Lower lobe of right lung (tissue), 2 donors: ENCODE measurements at places on chromosomes 2 and 18.

GRCh38 chr2:187906021-187906420, 351.8 kb upstream of the TFPI start:
- H3K27ac ChIP-seq: no peak overlapping the region
- no peaks in the 10 kb centered on the region for H3K4me1 ChIP-seq
- H3K27me3 ChIP-seq: no peaks in the 10 kb centered on the region
- no peaks in the 10 kb centered on the region for H3K36me3 ChIP-seq
- no peak for DNase-seq
- no peak overlapping the region for H3K4me3 ChIP-seq

DNA sequence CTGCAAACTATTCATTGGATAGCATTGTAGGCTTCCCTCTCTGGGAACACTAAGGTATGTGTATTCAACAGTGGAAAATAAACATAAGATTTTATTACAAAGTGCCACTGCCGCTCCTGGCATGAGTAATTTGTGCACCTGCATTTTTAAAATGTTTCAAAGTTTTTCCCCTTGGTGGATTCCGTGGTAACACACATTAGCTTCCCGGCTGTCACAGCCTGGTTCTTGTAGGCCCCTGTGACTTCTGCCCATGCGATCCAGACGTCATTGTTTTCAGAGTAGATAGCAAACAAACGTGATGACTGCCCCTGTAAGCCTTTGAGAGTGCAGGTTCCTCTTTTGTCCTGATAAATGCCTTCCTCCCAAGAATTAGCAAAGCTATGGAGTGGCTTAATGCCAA, 421.0 kb downstream of the ZNF521 start:
- no peak for DNase-seq
- H3K27me3 ChIP-seq: no peaks in the 10 kb centered on the region
- H3K36me3 ChIP-seq: no peaks in the 10 kb centered on the region
- H3K4me3 ChIP-seq: no peak overlapping the region
- H3K27ac ChIP-seq: no peak overlapping the region
- H3K4me1 ChIP-seq: no peaks in the 10 kb centered on the region

DNA sequence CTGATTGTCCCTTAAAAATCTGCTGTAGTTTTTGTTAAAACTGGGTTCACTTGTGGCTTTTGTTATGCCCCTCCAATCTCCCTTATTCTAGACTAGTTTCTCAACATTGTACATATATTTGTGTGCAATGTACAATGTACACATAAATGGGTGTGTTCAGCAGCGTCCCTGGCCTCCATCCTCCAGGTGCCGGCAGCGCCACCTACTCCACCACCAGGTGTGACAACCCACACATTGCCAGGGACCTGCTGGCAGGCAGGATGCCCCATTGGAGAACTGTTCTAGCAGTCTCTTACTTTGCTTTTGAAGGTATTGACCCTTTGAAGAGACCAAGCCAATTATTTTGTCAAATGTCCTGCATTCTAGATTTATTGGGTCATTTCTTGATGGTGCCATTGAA, 75.4 kb downstream of the SH3RF3 start:
- no peaks in the 10 kb centered on the region for H3K27me3 ChIP-seq
- no peak for DNase-seq
- H3K27ac ChIP-seq: no peak overlapping the region
- no peaks in the 10 kb centered on the region for H3K36me3 ChIP-seq

DNA sequence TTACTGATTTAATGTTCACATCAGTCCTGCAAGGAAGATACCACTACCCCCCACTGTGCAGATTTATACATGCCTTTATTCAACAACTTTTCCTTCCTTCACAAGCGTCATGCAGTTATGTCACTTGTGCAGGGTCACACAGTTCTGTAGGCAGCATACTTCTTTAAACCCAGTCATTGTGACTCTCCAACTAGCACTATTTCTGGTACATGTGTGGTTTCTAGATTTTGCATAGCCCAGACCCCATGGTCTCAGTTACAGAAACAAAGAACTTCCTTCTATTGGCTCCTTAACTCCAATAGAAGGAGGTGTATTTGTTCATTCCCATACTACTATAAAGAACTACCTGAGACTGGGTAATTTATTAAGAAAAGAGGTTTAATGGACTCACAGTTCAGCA, 333.1 kb downstream of the ZNF516 start:
- H3K36me3 ChIP-seq: no peaks in the 10 kb centered on the region
- no peaks in the 10 kb centered on the region for H3K4me1 ChIP-seq
- no peaks in the 10 kb centered on the region for H3K27me3 ChIP-seq

DNA sequence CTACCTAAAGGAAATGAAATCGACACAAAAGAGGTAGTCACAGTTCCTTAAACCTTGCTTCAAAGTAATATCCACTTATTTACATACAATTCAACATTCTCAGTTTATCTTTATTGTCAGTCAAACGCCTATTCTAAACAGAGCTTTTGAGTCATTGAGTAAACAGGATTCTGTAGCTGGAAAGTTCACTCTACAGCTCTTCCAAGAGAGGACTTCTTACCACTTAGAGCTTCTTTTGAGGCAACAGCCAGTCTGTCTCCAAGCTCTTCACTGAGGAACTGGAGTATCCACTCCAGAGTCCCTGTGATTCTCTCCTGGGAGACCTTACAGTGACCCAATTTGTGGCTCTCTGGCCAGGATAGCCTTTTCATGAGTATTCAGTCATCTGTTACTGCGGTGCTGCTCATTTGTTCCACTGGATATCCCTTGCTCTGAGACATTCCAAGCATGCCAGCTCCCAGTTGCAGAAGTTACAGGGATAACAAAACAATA, 210.9 kb upstream of the OSR1 start:
- peaks cover 5% of the 10 kb centered on the region for H3K4me1 ChIP-seq
- no peaks in the 10 kb centered on the region for H3K36me3 ChIP-seq
- no peak overlapping the region for H3K4me3 ChIP-seq
- no peaks in the 10 kb centered on the region for H3K27me3 ChIP-seq

DNA sequence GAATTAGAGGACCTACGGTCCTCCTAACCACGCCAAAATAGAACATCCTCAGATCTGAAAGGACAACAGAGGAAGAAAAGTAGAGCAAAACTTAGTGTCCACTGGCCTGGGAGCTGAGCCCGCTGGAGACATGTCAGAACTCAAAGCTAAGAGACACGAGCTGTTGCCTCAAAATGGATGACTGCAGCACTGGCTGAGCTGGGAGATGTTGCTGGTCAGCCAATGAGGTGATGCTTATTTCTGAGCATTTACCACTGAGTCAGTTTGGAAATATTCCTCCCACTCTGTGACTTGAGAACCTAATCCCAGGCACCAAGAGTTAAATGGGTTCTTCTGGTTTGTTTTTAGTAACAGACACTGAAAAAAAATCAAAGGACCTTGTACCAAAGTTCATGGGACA, 32.6 kb downstream of the FBXO15 start:
- no peaks in the 10 kb centered on the region for H3K4me1 ChIP-seq
- H3K27me3 ChIP-seq: no peaks in the 10 kb centered on the region
- DNase-seq: no peak
- no peaks in the 10 kb centered on the region for H3K36me3 ChIP-seq
- no peak overlapping the region for H3K4me3 ChIP-seq

- no peak overlapping the region for H3K4me3 ChIP-seq
- H3K4me1 ChIP-seq: no peaks in the 10 kb centered on the region
- no peak for DNase-seq
Observed at GRCh38 chr2:49286726-49287125, 132.4 kb upstream of the FSHR start.

- H3K27me3 ChIP-seq: no peaks in the 10 kb centered on the region
- no peaks in the 10 kb centered on the region for H3K36me3 ChIP-seq
- H3K27ac ChIP-seq: no peak overlapping the region
- DNase-seq: no peak
- no peaks in the 10 kb centered on the region for H3K4me1 ChIP-seq
Observed at GRCh38 chr2:212015588-212015987, 523.0 kb downstream of the ERBB4 start.

GRCh38 chr2:146229508-146230155, 1615.2 kb upstream of the ACVR2A start:
- H3K27me3 ChIP-seq: no peaks in the 10 kb centered on the region
- no peaks in the 10 kb centered on the region for H3K4me1 ChIP-seq
- no peak overlapping the region for H3K27ac ChIP-seq
- no peak overlapping the region for H3K4me3 ChIP-seq

DNA sequence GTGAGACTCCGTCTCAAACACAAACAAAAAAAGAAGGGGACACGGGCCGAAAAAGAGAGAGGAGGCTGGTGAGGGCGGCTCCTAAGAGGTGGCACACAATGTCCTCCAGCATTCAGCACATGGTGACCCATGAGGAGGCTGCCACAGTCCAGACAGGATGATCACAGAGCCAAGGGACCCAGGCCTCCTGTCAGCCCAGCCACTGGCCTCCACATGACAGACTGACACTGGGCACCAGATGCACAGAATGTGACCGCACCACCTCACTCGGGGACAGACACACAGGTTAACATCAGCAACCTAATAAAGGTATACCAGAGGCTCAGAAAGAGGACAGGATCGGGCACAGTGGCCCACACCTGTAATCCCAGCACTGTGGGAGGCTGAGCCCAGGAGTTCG, 21.0 kb downstream of the PASK start:
- no peak overlapping the region for H3K4me3 ChIP-seq
- H3K27ac ChIP-seq: no peak overlapping the region
- DNase-seq: no peak
- no peaks in the 10 kb centered on the region for H3K4me1 ChIP-seq
- H3K27me3 ChIP-seq: no peaks in the 10 kb centered on the region

DNA sequence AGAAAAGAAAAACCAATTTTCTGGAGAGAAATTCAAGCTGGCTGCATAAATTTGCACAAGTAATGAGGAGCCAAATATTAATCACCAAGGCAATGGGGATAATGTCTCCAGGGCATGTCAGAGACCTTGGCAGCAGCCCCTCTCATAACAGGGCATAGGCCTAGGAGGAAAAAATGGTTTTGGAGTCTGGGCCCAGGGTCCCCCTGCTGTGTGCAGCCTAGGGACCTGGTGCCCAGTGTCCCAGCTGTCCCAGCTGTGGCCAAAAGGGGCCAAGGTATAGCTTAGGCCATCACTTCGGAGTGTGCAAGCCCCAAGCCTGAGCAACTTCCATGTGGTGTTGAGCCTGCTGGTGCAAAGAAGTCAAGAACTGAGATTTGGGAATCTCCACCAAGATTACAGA, 57.1 kb downstream of the SCN7A start:
- no peaks in the 10 kb centered on the region for H3K27me3 ChIP-seq
- no peak overlapping the region for H3K4me3 ChIP-seq
- DNase-seq: no peak
- no peaks in the 10 kb centered on the region for H3K36me3 ChIP-seq

DNA sequence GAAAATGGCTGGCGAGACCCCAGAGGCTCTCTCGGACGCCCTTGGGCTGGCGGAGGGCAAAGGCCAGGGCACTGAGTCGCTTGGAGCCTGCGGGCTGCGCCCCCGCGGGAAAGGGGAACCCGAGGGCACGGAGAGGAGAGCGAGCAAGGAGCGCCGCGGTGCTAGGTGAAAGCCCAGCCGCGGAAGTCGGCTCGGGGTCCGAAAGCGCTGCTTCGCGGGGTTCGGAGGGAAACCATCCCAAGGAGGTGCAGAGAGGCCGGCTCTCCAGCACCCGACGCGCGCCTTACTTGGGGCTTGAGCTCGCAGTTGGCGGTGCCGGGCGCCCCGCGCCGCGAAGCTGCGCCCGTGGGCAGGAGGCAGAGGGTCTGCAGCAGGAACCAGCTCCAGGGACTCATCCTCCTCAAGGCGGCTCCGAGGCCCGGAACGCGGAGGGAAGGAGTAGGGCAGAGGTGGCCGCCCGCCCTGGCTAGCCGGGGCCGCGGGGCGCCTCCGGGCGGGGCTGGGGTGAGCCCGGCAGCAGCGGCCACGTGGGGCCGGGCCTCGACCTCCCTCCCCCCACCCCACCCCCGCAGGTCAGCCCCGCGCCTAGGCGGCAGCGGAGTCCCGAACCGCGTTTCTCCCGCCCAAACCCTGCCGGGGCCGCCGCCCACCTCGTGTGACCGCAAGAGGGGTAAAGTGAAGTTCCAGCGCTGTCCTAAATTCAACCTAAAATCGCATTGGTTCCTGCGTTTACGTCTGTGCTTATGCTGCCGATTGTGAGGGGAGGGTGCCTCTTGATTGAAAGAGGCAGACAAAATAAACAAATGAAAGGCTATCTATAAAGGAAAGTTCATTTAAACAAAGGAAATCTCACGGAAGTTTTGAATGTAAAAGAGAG, at the start of gene TRABD2A:
Gene TRABD2A (minus strand): TSS at position 440 of the 877 bp plus-strand sequence. CDS start 45 bp downstream, at position 395.
- peak within 1 kb of the TSS; percentile 15 for H3K27ac ChIP-seq
- H3K4me1 ChIP-seq: peaks cover 29% of the 10 kb centered on the region
- H3K4me3 ChIP-seq: peak within 1 kb of the TSS; percentile 64
- H3K36me3 ChIP-seq: no peaks in the 10 kb centered on the region
- peak; percentile 69 for DNase-seq

- H3K4me3 ChIP-seq: no peak overlapping the region
- no peaks in the 10 kb centered on the region for H3K36me3 ChIP-seq
- H3K27ac ChIP-seq: no peak overlapping the region
- DNase-seq: no peak
Observed at GRCh38 chr18:69647702-69648101, 247.0 kb downstream of the DOK6 start.

DNA sequence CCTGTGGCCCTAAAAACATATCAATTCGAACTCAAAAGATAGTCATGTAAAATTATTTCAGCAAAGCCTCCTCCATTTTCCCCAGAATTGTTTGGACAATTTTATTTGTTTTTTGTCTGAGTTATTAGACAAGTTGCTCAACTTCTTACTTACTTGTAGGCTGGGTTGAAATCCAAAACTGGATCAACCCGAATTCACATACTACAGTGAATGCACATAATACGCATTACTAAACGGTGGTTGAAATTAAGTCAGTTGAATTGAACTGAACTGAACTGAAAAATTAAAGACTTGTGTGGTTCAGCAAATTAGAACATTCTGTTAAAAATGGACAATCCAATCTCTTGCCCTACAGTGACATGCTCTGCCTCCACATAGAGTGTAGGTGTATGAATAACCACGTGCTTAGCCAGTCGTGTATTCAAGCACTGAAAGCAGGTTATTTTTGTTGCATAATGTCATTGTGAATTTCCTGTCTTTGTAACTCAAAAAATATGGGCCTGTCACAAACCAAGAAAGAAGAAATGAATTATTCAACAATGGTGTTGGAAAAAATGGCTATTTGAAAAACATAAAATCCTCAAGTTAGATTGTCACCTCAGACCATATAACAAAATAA, 441.0 kb downstream of the TXNL1 start:
- H3K36me3 ChIP-seq: no peaks in the 10 kb centered on the region
- no peak overlapping the region for H3K4me3 ChIP-seq
- no peaks in the 10 kb centered on the region for H3K27me3 ChIP-seq
- H3K4me1 ChIP-seq: no peaks in the 10 kb centered on the region
- H3K27ac ChIP-seq: no peak overlapping the region

DNA sequence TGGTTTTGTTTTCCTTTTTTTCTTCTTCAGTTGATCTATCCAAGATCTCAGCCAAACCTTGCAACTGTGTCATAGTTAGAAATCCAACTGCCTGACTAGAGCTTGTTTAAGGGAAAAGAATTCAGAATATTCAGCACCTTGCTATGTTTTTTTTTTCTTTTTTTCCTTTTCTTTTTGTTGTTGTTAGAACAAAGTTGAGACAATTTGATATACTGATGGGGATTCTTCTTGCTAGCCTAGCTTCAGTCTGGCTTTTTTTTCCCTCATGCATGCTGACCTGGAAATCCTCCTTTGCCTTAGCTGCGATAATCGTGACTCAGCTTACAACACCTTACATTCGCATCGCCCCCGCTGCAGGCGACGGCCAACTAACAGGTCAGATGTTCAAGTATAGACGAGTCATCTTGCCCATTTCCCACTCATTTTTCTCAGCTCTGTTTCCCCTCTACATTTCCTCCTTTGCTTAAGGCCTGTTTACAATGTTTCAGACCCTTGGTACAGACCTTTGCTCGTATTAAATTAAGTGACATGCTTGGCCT, 487.2 kb upstream of the RAB12 start:
- H3K27me3 ChIP-seq: no peaks in the 10 kb centered on the region
- no peaks in the 10 kb centered on the region for H3K36me3 ChIP-seq
- H3K4me1 ChIP-seq: no peaks in the 10 kb centered on the region
- no peak for DNase-seq
- H3K27ac ChIP-seq: no peak overlapping the region
